ENCODE measurements at places on chromosomes 13 and 19.
A peak's percentile ranks its signal among the peaks of the same experiment; 100 is the strongest.

DNA sequence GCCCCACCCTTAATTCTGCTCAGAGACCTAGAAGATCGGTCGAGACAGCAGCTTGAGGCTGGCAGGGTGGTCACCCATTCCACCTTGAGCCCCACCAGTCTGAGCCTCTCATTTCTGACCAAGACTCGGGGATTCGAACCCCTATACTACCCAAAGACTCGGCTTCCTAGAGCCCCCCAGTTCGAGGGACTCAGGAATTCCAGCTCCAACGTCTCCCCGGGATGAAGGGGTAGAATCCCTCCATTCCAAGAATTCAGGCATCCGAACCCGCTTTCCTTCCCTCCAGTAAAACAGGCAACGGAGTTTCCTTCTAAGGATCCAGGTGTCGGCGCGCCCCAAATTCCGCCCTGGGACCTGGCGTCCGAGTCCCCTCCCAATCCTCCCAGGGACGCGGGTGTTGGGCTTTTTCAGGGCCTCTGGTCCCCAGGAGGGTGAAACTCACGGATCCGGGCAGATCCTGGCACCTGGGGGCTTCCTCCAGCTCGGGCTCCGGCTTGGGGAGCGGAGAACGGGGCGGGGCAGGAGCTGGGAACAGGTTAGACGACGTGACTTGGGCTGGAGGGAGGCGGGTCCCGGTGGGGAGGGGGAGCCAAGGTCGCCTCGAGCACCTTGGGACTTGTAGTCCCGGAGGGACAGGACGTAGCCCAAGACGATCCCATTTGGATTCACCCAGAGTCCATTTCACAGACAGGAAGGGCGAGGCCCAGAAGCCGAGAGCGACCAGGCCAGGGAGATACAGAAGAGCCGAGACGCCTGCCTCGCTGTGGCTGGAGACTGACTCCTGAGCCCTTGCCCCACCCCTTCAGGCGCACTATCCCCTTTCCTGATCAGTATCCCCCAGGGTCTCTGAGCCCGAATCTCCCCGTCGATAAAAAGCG lies at the start of gene PPP1R13L:
Gene PPP1R13L (minus strand): TSS at position 513 of the 878 bp plus-strand sequence. CDS start 6,751 bp downstream, outside the sequence.
- DNase-seq = peak; percentile 77

GRCh38 chr19:19120308-19121231 lies 17.7 kb downstream of the TMEM161A start:
- DNase-seq = peak; percentile 28

DNA sequence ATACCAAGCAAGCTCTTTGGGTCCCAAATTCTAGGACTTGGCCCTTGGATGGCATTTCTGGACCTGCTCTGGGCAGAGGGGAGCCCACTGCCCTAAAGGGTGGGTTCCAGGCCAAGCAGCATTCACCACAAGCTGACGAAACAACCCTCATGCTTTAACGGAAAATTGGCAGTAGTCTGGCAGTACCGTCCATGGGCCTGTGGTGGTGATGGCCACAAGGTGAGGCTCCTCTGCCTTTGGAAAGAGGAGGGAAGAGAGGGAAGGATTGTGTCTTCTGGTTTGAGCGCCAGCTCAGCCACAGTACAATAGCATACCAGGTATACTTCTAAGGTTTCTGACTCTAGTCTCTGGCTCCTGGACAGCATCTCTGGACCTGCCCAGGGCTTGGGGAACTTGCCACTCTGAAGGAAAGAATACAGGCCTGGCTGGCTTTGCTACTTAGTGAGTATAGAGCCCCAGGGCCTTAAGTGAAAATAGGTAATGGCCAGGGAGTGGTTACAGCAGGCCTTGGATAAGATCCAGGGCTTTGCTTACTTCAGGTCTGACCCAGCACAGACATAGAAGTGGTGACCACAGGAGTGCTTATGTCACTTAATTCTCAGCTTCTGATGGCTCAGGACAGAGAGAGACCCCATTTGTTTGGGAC lies 595.5 kb downstream of the LMO7 start:
- DNase-seq = no peak

DNA sequence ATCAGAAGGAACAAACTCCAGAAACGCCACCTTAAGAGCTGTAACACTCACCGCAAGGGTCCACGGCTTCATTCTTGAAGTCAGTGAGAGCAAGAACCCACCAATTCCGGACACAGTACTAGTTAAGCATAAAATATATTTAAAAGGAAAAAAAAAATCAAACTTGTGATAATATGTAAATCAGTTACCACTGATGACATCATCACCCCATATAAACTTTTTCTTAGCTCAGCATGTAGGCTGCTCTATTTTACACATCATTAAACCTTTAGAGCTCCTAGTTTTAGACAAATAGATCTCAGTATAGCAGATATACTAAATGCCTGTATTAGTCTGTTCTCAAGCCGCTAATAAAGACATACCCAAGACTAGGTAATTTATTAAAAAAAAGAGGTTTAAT lies 668.1 kb downstream of the PCDH9 start:
- DNase-seq = no peak

GRCh38 chr19:41377977-41378709 lies 1.8 kb downstream of the TMEM91 start:
- no peak for DNase-seq

DNA sequence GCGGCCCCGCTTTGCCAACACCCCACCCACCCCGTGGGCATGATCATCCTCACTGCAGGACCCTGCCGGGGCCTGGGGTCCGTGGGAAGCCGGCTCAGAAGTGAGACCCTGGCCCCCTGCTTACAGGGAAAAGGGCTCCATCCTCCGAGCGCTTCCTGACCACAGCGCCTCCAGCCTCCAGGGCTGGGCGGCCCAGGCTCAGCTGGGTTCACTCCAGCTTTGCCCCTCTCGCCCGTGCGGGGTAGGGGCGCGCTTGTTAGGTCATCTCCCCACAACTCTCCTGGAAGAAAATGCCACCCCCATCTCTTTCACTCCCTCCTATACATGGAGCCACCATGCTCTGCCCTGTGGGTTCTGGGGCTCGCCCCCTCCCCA lies 6.6 kb upstream of the C1QTNF9B start:
- DNase-seq = no peak

GRCh38 chr13:104015646-104016396 lies 949.6 kb upstream of the SLC10A2 start:
- DNase-seq = no peak

- peak; percentile 82 for DNase-seq
Observed at GRCh38 chr19:34345947-34346351, 19.0 kb upstream of the GPI start.

DNA sequence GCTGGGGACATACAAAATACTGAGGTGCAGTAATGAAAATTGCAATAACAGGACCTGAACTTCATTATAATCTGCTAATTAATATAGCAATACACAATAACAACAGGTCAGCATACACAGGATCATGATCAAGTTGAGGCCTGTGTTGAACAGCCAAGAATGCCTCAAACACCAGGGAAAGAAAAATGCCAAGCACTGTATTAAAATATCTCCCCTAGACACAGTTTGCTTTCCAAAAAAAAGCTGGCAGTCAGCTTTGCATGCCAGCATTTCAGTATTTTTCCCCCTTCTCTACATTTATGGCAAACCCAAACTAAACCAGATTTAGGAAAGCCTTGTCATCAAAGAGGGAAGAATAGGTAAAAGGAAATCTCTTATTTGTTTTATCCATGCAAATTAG lies 226.9 kb downstream of the LHFPL6 start:
- DNase-seq = no peak

GRCh38 chr13:89029062-89029461 lies 1357.9 kb downstream of the SLITRK5 start:
- no peak for DNase-seq

DNA sequence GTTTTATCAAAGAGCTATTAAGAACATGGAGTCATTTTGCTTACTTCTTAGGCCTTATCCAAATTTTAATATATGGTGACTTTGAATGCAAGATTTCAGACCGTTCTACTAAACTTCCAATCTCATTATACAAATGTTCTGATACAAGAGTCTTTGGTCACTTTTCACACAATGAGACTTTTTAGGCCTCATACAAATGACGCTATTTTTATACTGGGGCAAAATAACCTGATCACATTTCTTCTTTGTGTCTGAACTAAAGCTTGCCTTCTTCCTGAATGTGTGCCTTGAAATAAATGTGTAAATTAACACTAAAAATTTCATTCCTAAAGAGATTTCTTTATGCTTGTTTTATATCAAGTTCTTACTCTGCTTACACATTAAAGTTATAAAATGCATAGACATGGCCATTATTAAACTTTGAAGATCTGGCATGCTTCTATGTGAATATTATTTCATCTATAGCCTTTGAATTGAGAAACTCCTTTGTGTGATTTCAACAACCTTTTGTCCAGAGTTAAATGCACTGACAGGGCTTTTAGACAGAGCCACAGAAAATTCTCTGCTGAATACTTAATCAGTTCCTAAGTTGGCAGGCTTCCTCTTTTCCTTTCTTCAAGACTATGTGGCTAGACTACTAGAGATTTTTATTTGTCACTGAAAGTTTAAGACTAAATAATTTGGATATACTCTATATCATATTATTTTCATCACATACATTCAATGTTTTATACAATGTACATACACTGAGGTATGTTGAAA lies 86.1 kb downstream of the EDNRB start:
- no peak for DNase-seq

DNA sequence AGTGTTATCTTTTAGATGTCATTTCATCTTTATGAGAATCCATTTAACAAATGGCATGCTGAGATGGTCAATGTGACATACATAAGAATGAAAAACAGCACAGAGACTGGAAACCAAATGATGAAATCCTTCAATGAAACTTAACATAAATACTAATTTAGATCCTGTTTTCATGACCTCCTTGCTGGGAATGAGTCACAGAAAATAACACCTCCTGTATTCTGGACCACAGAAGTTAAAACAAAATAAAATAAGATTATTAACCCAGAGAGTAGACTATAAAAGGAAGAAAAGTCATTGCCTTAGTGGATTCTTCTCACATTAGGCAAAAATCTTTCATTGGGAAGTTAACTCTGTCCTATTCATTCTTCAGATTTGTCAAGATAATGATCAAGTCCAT lies 1.6 kb downstream of the DIAPH3 start:
- peak; percentile 63 for DNase-seq

- DNase-seq = no peak
Observed at GRCh38 chr19:51799034-51799773, 4.2 kb downstream of the FPR3 start.

- DNase-seq = no peak
Observed at GRCh38 chr19:53866865-53867224, 838 bp upstream of the MYADM start.

- DNase-seq = no peak
Observed at GRCh38 chr13:110307767-110308655, 927 bp downstream of the COL4A2 start.

DNA sequence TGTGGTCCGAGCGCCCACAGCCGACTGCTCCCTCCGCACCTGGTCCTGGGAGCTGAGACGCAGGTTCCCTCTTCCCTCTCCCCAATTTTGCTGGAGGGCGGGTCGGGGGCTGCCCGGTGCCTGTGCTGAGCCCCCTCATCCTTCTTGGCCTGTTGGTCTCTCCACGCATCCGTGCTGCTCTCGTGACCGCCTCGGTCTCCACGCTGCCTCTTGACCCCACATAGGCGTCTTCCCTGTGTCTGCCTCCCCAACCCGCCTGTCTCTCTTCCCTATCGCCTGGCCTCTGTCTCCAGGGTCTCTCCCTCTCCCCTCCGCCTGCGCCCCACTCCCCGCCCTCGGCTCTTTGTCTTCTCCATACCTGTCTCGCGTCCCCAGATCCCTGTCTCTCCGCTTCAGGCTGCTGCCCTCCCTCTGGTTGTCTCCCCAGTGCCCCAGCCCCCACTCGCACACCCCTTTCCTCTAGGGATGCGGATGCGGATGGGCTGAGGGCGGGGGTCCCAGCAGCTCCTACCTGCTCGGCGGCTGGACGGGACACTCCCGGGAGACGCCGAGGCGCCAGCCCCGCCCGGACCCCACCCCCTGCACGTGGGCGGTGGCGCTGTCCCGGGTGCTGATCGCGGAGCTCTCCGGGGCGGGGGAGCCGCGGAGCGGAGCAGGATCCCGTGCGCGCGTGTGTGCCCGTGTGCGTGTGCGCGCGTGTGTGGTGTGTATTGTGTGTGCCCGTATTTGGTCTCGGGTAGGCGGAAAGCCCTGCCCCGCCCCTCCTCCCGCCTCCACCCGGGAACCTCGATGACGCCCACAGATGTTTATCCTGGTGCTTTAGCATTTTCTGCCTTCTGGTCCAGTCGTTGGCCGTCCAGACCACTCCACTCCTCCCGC lies at the start of gene SYT5:
Gene SYT5 (minus strand): TSS at position 684 of the 879 bp plus-strand sequence. CDS start 1,248 bp downstream, outside the sequence.
- DNase-seq = peak; percentile 50

- DNase-seq = no peak
Observed at GRCh38 chr13:24649688-24650043, 30.5 kb upstream of the ATP12A start.

DNA sequence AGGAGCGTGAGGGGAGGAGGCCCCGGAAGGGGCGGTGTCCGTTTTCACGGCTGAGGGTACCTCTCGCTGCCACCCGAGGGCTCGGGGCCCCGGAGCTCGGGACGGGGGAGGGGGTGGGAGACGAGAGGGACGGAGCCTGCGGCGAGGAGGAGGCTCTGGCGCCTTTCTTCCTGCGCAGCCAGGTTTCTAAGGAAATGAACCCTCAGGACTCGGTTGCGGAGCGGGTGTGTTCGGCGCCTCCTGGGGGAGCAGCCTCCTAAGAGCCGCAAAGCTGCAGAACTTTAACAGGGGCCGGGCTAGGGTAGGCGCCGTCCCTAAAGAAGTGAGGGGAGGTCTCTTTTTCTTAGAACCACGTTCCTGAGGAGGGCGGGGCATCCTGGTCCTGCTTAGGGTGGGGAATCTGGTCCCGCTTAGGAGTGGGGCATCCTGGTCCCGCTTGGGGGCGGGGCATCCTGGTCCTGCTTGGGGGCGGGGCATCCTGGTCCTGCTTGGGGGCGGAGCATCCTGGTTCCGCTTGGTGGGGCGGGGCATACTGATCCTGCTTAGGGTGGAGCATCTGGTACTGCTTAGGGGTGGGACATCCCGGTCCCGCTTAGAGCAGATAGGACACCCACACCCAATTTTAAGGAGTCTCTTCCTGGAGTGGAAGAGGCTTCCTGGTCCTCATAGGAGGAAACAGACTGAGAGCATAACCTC lies 6.2 kb downstream of the SYT5 start:
- DNase-seq = peak; percentile 50

DNA sequence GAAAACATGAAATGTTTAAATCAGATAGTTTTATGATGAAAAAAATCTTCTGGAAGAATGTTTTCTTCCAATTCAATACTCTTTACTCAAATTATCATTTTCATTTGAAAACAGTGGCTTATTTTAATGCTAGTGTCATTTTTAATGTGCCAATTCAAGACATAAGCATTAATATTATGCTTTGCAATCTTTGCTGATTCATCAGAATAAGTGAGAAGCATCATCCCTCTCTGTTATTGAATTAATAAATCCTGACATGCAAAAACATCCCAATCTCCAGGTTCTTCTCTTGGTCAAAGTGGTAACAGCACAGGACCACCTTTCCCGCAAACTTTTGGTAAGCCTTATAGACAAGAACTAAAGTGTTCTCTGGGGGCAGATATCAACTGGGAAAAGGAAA lies 3.8 kb downstream of the INTS6 start:
- DNase-seq = no peak

- DNase-seq = no peak
Observed at GRCh38 chr13:44079413-44080205, 199.9 kb downstream of the LACC1 start.

Data from activated CD4-positive, alpha-beta T cell treated with anti-CD3 and anti-CD28 coated beads, Interleukin-10, Interleukin-2, amounts not matched to agents 100 ng/mL and 50 ng/mL, durations not matched to agents 16 hours and 8 hours (primary cell).